ENCODE measurements at places on chromosomes 7 and 10.

- DNase-seq: no peak
Observed at GRCh38 chr7:104955276-104955675, 58.7 kb upstream of the KMT2E start.

GRCh38 chr10:69367469-69367868 is 49.2 kb downstream of the TACR2 start:
- DNase-seq: no peak

DNA sequence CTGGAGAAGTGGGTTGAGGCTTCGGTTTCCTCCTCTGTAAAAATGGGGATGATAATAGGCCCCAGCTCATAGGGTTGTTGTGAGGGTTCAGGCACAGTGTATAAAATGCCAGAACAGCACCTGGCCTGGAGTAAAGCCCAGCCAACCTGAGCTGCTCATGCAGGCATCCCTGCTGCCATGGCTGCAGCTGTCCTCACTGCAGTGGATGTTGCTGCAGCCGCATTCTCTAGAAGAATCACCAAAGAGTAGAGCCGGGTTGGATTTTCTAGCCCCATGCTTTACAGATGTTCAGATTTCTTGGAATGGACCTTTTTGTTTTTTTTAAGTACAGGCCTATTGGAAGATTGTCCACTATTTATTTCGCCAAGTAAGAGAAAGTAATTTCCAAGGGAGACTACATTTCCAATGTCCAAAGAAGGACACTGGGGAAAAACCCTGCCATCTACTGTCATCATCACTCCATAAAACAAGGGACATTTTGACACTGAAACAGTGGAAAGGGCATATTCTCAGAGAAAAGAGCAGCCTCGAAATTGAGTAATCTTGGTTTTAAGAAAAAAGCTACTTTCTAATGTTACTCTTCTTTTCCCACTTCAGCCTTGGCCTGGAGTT is 147.5 kb upstream of the TCF7L2 start:
- no peak for DNase-seq

GRCh38 chr7:36289833-36290661 is 99.6 kb upstream of the ANLN start:
- no peak for DNase-seq

DNA sequence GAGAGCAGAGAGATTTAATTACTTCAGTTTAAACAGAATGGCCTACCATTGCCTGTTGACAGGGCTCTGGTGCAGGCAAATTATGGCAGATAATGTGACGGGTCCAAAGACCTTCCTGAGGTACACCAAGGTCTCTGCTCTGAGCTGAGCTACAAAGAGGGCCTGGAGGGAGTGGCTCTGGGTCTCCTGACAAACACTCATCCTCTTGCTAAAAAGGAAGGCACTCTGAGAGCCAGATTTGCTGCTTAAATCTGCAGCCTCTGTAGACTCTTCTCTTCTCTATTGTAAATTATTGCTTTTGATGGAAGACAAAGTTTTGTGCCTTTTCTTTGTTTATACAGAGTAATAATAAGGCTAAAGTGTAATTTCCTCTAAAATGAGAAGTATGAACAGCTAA is 529.5 kb upstream of the FZD8 start:
- DNase-seq: no peak

- DNase-seq: no peak
Observed at GRCh38 chr7:10860516-10860915, 113.2 kb upstream of the PHF14 start.

DNA sequence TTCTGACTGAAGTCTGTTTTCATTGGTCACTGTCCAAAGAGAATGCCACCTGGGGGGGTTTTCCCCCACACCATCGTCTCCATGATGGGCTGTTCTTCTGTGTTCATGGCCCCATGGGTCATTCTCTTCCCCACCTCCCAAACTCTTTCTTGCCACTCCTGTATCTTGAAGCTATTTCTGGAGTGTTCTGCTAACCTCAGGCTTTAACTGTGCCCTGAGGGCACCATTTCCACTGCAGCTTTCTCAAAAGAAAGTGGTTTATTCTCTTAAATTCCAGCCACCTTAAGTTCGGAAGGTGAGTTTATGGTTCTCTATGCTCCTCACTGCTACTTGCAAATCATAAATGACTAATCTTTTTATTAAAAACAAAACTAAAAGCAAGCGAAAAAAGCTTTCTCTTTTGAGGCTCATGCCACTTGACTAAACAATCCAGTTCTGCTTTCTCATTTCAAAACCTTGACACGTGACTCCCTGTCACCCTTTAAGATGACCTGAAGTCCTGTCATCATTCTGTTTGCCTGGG is 7.4 kb upstream of the APBB1IP start:
- no peak for DNase-seq

DNA sequence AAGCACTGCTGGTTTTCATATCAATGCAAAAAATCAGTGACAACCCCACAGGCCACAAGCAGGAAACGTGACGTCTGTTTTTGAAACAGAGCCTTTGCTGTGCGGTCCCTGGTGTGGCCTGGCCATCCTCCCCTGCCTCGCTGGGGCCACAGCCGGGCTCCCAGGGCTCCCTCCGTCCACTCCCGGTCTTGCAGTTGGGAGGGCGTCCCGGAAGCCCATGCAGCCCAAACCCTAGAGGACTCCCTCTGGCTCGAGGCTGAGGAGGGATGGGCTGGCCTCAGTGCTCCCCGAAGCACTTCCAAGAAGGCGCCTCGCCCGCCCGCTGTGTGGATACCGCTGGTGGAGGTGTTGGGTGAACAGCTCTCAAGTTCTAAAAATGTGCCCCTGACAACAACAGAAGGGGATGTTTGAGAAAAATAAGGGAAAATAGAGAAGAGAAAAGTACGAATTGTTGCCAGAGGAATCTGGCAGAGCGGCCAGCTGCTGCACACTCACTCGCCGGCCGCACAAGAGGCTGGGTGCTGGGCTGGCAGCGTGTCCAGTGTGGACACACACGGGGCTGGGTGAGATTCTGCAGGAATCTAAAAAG is 73.5 kb downstream of the ZRANB1 start:
- no peak for DNase-seq

GRCh38 chr10:71316056-71316785 is 2.8 kb upstream of the SLC29A3 start:
- DNase-seq: no peak

- no peak for DNase-seq
Observed at GRCh38 chr10:124666494-124666893, 77.7 kb downstream of the FAM53B start.

GRCh38 chr7:134599371-134599770 is 47.3 kb upstream of the BPGM start:
- no peak for DNase-seq

- DNase-seq: peak; percentile 72
Observed at GRCh38 chr10:98030991-98031431, 590 bp upstream of the CRTAC1 start.

DNA sequence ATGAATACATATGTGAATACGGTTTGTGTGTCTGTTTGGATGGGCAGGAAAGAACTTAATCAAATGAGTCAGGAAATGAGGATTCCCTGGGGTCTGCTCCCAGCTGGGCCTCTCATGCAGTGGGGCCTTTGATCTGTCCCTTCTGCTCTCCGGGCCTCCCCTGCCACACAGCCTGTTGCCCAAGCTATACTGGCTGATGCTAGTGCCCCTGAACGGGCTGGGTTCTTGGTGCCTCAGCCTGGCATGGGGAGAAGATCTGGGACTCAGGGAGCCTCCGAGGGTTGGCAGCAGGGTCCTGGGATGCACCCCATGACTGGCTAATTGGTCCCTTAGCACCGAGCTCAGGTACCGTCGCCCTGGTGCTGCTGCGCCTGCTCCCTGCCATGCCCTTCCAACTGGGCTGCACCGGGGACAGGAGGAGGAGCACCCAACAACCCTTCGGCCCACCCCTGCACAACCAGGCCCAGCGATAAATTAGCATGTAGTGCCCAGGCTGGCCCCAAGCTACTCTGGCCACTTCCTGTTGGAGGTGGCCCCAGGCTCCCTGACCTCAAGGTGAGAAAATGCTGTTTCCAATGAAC is 59.9 kb upstream of the DUSP5 start:
- no peak for DNase-seq

DNA sequence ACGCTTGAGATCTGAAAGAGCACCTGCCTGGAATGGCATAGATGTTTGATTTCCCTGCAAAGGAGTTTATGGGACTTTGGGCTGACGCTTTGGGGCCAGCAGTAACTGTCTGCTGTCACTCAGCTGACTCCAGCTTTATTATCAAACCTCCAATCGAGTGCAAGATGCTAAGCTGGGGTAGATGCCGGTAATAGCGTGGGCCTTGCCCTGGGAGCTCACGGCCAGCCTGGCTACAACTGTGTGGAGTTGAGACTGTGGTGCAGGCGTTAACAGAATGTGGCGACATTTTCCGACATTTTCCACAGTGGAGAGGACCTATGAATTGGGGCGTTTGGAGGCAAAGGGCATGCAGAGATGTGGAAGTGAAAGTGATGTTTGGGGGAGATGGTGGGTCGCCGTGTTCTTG is 1.3 kb downstream of the CHST12 start:
- DNase-seq: no peak

- no peak for DNase-seq
Observed at GRCh38 chr7:91336106-91336505, 71.9 kb downstream of the FZD1 start.

DNA sequence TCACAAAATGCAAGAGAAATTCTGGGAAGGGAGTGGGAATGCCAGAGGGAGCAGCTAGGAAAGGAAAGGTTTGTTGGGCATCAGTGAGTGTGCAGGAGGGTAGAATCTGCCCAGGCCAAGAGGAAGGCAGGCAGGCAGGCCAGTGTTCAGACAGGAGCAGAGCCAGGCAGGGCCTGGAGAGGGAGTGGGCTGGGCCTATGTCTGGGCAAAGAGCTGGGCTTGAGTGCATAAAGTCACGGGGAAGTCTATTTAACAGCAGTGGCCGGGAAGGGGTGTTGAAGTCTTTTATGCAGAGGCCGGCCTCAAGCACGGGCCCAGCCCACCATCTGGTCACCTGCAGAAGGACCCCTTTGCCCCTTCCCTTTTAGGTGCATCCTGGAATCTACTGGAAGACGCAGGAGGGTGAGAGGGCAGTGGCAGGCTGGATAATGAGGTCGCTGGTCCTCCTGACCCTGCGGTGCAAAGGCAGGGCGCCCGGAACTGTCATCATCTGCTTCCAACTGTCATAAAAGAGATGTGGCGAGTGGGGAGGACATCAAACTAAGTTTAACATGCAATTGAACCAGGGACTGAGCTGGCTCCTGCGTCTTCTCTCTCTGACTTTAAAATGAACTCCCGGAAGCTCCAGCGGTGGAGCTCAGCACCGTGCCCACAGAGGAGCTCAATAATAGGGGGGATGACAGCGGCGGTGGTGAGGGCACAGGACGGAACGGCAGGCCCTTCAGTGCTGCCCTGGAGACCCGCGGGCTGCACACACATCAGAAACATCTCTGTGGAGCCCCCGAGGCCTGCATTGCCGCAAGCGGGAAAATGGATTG is 29.5 kb downstream of the CARD11 start:
- DNase-seq: no peak

GRCh38 chr10:24723788-24724380 is at the start of gene ARHGAP21:
Gene ARHGAP21 (minus strand): TSS chr10:24723887. CDS start chr10:24721899, 1,988 bp downstream.
- DNase-seq: peak; percentile 75

DNA sequence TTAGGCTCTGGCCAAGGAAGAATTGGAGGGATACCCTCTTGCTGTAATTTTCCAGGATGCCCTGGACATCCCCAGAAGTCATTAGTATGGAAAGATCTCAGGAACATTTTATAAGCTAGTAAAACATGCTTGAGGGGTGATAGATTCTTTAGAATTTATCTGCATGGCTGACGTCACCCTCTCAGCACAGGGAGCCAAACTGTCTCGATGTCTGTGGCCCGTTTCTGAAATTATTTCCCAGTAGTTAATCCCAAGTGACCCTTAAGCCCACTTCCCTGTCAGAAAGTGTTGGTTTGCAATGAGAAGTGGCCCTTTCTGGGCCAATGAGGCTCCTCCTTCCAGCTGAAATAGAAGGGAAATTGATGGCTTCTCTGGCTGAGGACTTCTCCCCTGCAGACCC is 184.5 kb upstream of the BMPER start:
- DNase-seq: no peak

- no peak for DNase-seq
Observed at GRCh38 chr10:61752111-61753011, 89.6 kb downstream of the CABCOCO1 start.

- DNase-seq: no peak
Observed at GRCh38 chr10:98910048-98910447, 325.6 kb downstream of the HPSE2 start.

GRCh38 chr10:74189999-74190421 is 39.0 kb downstream of the ADK start:
- DNase-seq: no peak

- DNase-seq: no peak
Observed at GRCh38 chr7:725223-726005, 1.1 kb upstream of the DNAAF5 start.

DNA sequence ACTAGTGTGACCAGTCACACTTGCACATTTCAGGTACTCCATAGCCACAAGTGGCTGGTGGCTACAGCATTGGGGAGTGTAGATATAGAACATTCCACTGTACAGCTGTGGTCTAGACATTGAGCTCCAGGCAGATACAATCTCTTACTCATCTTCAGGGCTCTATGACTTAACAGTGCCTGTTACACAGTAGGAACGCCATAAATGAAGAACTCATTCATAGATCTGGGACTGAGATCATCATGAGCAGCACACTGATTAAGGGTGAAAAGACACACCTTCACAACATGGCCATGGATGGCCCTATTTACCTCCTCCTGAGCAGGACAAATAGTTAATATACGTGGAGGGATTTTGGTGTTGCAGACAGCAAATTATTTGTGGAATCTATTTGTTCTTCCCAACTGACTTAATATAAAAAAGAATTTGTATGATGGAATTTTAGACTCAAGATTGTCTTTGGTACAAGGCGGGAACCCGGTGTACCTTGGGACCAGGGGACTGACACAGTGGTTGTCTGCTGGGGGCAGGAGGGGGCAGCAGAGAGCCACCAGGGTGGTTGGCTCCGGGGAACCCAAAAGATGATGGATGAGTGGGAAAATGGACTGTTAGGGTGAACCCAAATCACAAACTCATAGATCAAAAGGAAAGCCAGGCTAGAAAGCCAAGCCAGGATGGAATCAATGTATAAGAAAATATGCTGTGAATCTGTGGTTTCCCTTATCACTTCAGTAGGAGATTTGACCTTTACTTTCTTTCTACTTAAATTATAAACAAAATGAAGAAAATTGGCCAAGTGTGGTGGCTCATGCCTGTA is 24.3 kb upstream of the CPA2 start:
- DNase-seq: no peak

- DNase-seq: no peak
Observed at GRCh38 chr7:70416347-70416985, 715.5 kb upstream of the GALNT17 start.

DNA sequence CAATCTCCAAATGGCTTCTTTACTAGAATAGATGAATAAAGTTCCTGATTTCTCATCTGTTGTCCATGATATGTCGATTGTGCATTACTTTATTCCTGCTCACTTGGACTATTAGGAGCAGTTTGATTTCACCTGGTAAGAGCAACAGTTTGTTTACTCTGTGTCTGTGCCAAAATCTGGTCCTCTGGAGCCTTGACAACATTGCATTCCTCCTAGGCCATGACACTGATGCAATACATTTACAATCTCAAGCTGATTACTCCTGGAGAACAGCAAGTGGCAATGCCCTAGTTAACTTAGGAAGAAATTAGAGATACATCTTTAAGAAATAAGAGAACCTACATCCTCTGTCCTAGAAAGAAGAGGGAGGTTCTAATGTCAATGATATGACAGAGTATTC is 71.8 kb downstream of the SGCE start:
- DNase-seq: no peak

- DNase-seq: no peak
Observed at GRCh38 chr10:123974406-123974805, 82.8 kb upstream of the CPXM2 start.
